Right renal pelvis (tissue), 4 donors: ENCODE measurements at places on chromosomes 7 and 10. TPM values are rescaled to one million over a fixed set of nuclear protein-coding genes. Genes with fewer than 3 reads are reported as not detected.

The CPA4 gene
- polyA plus RNA-seq = 0.16 TPM

DNA sequence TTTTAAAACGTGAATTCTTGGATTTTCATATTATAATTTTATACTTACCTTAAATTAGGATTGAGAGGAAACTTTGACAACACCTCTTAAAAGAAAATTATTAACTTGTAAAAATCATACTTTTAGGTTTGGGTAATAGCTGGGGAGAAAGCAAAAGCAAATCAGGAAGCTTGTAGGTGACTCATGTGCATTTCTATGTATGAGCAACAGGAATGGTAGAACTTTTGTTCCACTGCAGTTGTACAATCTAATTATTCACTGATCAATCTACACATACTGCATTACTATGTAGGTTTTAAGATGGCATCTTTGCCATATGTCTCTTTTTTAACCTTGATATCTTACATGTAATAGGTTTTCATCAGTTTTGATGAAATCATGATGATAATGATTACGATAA, 223.2 kb downstream of the PRKG1 start:
- DNase-seq = no peak

DNA sequence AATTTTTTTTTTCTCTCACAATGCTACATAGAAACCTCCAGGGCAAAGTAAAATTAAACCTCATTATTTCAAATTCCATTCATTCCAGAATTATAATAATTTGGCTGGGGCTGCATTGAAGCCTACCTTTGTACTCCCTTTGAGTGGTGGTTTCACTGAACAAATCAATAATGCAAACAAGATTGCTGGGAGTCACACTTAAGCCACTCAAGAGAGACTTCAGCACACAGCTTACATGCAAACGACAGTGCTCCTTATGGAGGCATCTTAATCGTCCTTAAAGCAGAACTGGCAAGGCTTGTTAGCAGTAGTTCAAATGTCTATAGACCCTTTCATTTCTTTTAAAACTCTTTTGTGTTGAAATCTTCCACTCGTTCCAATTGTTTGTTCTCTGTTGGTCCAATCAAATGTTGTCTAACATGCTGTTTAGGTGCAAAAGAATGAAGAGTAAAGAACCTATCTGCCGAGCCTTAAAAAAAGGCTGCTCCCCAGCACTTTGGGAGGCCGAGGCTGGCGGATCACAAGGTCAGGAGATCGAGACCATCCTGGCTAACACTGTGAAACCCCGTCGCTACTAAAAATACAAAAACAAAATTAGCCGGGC, 294.9 kb downstream of the FGFR2 start:
- DNase-seq = no peak

DNA sequence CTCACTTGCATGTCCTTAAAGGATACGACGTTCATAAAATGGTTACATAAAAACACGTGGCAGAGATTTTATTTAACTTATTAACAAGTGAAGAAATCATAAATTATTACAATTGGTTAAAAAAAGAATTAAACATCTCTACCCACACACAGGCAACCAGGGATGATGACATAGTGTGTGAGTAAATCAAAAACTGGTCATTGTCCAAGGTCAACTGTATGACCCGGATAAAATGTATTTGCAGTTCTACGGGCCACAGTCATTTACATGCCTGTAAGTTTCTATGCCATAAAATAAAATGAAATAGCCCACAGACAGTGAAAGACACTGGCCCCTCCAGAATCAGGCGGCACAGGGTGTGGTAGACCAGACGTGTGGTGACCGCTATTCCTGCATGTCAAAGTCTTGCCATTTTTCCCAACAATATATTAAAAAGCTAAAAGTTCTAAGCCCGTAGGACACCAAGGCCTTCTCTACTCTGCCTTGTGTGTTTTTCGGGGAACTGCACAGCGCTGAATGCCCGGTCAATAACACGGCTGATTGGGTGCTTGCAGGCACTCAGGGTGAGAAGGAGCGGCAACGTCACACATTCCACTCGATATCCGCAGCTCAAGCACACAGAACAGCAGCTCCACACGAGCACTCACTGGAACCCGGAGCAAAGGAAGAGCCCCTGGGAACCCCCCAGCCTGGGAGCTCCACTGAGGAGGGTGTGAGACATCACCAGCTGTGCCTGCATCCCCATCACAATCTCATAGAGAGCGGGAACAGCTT, 143.3 kb upstream of the PPP2R2D start:
- no peak for DNase-seq

- DNase-seq = no peak
Observed at GRCh38 chr10:92130622-92131274, 160.1 kb downstream of the CPEB3 start.

GRCh38 chr10:110042891-110043290, 35.1 kb downstream of the ADD3 start:
- no peak for DNase-seq

The SLC13A1 gene
- polyA plus RNA-seq = 17.3 TPM

DNA sequence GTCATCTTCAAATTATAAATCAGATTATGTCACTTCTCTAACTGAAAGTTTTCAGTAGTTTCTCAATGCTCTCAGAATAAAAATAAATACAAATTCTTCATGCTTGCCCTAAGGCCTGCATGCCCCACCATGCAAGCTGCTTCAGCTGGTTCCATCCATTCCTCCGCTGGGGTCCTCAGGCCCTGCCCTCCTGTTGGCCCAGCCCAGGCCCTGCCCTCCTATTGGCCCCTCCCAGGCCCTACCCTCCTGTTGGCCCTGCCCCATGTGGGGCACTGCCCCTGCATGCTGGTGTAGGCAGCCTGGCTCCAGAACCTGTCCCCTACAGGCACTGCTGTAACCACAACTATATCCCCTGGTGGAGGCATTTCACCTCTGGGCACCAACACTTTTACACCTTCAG, 109.3 kb upstream of the TCERG1L start:
- no peak for DNase-seq

The LRRTM3 gene
- polyA plus RNA-seq = 6.6 TPM

- DNase-seq = no peak
Observed at GRCh38 chr7:31028417-31028992, 23.6 kb upstream of the ADCYAP1R1 start.
